Osteocyte (in vitro differentiated cells): ENCODE measurements at places on chromosomes 1 and 21. TPM values are rescaled to one million over a fixed set of nuclear protein-coding genes. Genes with fewer than 3 reads are reported as not detected.
A peak's percentile ranks its signal among the peaks of the same experiment; 100 is the strongest.

GRCh38 chr1:87120779-87121178 lies 206.3 kb downstream of the HS2ST1 start:
- H3K27me3 ChIP-seq, result no peaks in the 10 kb centered on the region
- DNase-seq, result no peak
- no peaks in the 10 kb centered on the region for H3K36me3 ChIP-seq
- peak overlapping the region; percentile 37 for H3K27ac ChIP-seq
- no peak overlapping the region for H3K4me3 ChIP-seq

GRCh38 chr21:15063081-15063813 lies 1.6 kb downstream of the NRIP1 start:
- DNase-seq, result no peak
- H3K27ac ChIP-seq, result peak overlapping the region; percentile 84
- peaks cover 51% of the 10 kb centered on the region for H3K4me1 ChIP-seq

DNA sequence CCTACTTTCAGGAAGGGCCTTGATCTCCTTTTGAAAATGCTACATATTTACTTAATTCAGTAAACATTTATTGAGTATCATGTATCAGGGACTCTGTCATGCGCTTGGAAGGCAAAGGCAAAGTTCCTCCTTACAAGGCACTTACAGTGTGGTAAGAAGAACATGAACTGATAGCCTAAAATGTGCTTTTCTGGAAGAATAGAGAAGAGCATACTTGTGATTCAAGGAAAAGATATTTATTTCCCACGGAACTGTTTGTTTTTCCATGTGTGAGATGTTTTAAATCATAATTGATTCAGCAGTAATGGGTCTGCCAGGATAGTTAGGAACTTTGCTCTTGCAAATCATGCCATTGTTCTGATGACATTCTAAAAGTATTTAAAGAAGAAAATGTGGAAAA lies 110.1 kb upstream of the ZNHIT6 start:
- no peak overlapping the region for H3K27ac ChIP-seq
- no peak for DNase-seq
- H3K27me3 ChIP-seq, result no peaks in the 10 kb centered on the region

- DNase-seq, result no peak
- H3K27me3 ChIP-seq, result no peaks in the 10 kb centered on the region
- H3K36me3 ChIP-seq, result no peaks in the 10 kb centered on the region
These were observed 17.9 kb downstream of the FOXO6 start for GRCh38 chr1:41378999-41379737.

GRCh38 chr1:99327357-99327756 lies 63.1 kb downstream of the PLPPR4 start:
- no peak for DNase-seq
- H3K27me3 ChIP-seq, result peaks cover 14% of the 10 kb centered on the region
- no peaks in the 10 kb centered on the region for H3K4me1 ChIP-seq

DNA sequence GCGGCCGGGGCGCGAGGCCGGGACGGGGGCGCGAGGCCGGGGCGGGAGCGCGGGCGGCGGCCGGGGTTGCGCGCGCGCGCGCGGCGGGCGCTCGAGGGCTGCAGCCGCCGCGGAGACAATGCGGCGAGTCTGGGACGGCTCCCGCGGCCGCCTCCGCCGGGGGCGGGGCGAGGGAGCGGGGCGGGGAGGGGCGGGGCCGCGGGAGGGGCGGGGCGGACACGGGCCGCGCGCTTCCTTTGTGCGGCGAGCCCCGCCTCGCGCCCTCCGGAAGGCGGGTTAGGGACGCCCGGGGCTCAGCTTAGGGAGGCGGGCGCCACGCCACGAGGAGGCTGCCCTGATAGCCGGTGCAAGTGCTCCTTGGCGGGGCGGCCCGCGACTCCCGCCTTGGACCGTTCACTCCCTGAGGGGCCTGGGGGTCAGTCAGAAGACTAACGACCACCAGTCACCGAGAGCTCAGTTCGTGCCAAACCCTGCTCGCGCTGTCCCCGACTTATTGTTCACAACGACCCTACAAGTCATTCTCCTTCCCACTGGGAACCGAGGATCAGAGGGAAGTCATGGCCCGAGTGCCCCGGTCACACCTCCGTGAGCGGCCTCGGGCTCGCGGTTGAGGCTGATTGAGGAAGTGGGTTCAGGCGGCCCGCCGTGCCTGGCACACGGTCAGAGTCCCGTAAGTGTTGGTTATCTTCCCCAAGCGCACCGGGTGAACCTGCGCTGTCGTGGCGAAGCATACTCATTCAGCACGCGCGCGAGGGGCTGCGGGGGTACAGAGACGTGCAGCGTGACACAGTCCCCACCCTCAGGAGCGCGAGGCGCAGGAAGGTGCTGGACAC lies 29.1 kb upstream of the A3GALT2 start:
- H3K4me1 ChIP-seq, result peaks cover 43% of the 10 kb centered on the region
- H3K27ac ChIP-seq, result peak overlapping the region; percentile 77
- DNase-seq, result peak; percentile 92
- H3K27me3 ChIP-seq, result no peaks in the 10 kb centered on the region
- H3K36me3 ChIP-seq, result peaks cover 21% of the 10 kb centered on the region

ETS2 gene
- 18.2 and 18.8 TPM in 2 replicates for total RNA-seq

RORC gene
- total RNA-seq, result not detected in 2 replicates

PRKCZ gene
- total RNA-seq, result 2.3 and 3.1 TPM in 2 replicates

TRAPPC10 gene
- total RNA-seq, result 41.7 and 46.1 TPM in 2 replicates

RASAL2 gene
- total RNA-seq, result 34.2 and 35.4 TPM in 2 replicates

EFNA1 gene
- 29.3 and 31.3 TPM in 2 replicates for total RNA-seq
